Ovary (tissue), 10 donors: ENCODE measurements at places on chromosomes 12 and 14. TPM values are rescaled to one million over a fixed set of nuclear protein-coding genes. Genes with fewer than 3 reads are reported as not detected.
A peak's percentile ranks its signal among the peaks of the same experiment; 100 is the strongest.

The HAL gene
- total RNA-seq, result 0.64 TPM

The GLIPR1L1 gene
- not detected for total RNA-seq

The CPNE6 gene
- not detected for total RNA-seq

The TAS2R9 gene
- total RNA-seq, result not detected

The NXPH4 gene
- not detected for total RNA-seq

The KLHDC1 gene
- 21.0 TPM for total RNA-seq

DNA sequence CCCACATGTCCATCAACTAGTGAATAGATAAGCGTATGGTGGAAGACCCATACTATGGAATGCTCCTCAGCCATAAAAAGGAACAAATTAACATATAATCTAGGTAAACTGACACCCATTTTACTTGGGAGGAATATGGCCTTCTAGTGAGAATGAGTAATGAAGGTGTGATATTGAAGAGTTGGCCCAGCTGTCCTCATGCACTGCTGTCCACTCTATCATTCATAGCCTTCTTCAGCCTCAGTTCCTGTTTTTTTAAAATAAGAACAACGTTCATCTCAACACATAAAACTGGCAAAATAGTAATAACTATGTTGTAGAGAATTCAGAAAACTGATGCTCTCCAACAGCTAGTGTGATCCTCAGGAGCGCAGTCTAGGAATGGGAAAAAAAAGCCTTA lies 26.5 kb upstream of the OXA1L start:
- H3K4me3 ChIP-seq, result no peak overlapping the region
- DNase-seq, result no peak
- no peaks in the 10 kb centered on the region for H3K4me1 ChIP-seq
- H3K36me3 ChIP-seq, result no peaks in the 10 kb centered on the region
- H3K27me3 ChIP-seq, result no peaks in the 10 kb centered on the region
- no peak overlapping the region for H3K27ac ChIP-seq

GRCh38 chr14:23566112-23566777 lies 1.3 kb downstream of the AP1G2 start:
- peak overlapping the region; percentile 73 for H3K4me3 ChIP-seq
- peak overlapping the region; percentile 81 for H3K27ac ChIP-seq
- peak; percentile 41 for DNase-seq
- H3K36me3 ChIP-seq, result no peaks in the 10 kb centered on the region
- H3K27me3 ChIP-seq, result no peaks in the 10 kb centered on the region

GRCh38 chr12:1063852-1064251 lies 72.8 kb downstream of the ERC1 start:
- H3K4me3 ChIP-seq, result no peak overlapping the region
- no peak overlapping the region for H3K27ac ChIP-seq

- no peaks in the 10 kb centered on the region for H3K4me1 ChIP-seq
- no peak for DNase-seq
- H3K27me3 ChIP-seq, result no peaks in the 10 kb centered on the region
- no peak overlapping the region for H3K27ac ChIP-seq
- H3K4me3 ChIP-seq, result no peak overlapping the region
Measured at GRCh38 chr12:25269701-25270100, 19.0 kb upstream of the KRAS start.

- no peaks in the 10 kb centered on the region for H3K27me3 ChIP-seq
- peaks cover 12% of the 10 kb centered on the region for H3K4me1 ChIP-seq
- no peak overlapping the region for H3K27ac ChIP-seq
- DNase-seq, result peak; percentile 86
- H3K4me3 ChIP-seq, result peak overlapping the region; percentile 79
Measured at GRCh38 chr12:4276524-4277204, 3.1 kb downstream of the CCND2 start.

- no peak for DNase-seq
- no peaks in the 10 kb centered on the region for H3K4me1 ChIP-seq
- no peaks in the 10 kb centered on the region for H3K27me3 ChIP-seq
- no peak overlapping the region for H3K4me3 ChIP-seq
- H3K27ac ChIP-seq, result no peak overlapping the region
Measured at GRCh38 chr12:128911861-128912260, 58.6 kb downstream of the GLT1D1 start.
